ENCODE measurements at places on chromosomes 7 and 10.

DNA sequence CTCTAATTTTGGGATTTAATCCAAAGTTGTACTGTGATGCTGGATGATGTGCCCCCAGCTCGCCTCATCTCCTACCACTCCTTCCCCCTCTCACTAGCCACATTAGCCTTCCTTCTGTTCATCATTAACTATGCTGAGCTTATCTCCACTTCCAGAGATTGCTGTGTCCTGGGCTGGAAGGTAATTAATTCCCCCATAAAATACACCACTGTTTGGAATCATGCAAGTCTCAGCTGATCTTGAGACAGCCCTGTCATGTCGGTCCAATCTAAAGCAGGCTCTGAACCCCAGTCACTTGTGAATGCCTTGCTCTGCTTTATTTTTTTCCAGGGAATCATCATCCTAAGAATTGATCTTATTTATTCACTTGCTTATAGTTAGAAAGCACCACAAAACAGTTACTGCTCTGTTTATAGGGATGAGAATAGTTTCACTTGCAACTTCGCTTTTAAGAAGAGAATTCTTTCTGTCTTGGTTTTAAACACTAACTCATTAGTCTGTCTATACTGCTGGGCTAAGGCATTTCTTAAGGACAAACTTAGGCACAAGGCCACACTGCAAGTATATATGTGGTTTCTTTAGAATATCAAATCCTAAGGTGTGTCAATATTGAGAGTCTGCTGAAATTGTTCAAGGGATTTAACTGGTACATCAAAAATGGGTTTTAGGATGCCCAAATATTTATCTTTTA lies 341.1 kb upstream of the SEMA3A start:
- no peak for DNase-seq

GRCh38 chr10:14022052-14022451 lies 308.7 kb downstream of the FRMD4A start:
- no peak for DNase-seq

DNA sequence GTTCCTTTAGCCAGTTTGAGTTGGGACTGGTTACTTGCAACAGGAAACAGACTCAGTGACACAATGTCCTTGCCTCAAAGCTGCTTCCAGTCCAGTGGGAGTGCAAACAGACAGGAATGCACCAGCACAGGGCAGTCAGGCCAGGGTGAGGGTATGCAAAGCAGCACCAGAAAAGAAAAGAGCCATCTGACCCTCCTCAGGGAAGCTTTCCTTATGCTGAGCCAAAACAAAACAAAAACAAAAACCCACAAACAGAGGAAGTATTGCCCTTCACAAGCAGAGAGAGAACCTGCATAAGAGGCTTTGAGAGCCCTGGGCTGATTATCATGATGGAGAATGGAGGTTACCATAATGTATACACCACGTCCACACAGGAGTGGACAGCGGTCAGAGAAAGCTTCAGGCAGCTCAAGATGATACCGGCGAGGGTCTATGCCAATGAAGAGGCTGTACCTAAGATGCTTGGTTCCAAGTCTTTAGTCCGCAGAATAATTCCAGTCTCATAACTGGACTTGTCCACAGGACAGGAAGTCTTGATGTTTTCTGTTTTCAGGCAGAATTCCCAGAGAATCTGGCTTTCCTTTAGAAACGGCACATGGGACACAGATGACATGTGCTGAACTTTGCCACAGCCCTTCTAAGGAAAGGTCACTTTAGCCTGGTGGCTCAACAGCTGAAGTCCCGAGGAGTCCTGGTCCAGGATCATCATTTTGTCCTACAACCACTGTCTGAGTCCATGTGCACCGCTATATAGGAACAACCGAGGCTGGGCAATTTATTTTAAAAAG lies 263.3 kb downstream of the TNS3 start:
- DNase-seq: no peak

- DNase-seq: peak; percentile 11
Observed at GRCh38 chr10:30992681-30993080, 39.0 kb downstream of the ZNF438 start.

DNA sequence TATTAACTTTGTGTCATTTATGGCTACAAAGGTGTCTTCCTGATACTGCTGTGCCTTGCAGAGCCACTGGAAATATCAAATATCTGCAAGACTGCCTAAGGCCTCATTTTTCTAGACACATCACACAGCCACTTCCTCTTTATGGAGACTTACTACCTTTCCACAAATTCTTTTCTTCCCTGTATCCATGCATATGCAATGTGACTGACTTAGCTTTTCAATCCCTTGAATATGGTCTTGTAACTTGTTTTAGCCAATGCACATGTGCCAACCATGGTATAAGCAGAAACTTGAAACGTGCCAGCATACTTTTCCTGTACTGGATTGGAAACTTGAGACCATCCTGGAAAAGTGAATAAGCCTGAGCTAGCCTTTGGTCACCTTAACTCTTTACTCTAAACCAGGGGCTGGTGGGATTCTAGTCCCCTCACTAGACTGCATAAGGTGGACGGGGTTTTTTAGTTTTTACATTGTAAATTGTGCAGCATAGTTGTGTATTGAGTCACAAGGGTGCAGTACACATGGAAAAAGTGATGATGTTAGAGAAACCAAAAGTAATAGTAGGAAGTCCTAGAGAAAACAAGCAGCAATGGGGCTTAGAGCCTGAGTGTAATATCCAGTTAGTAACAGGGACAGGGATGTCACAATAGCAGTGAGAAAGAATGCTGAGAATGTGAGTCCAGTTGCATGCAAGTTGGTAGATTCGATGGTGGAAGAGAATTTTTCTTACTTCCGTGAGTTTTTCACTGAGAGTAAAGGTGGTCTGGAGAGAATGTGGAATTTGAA lies 879.5 kb downstream of the SORCS1 start:
- peak; percentile 81 for DNase-seq

DNA sequence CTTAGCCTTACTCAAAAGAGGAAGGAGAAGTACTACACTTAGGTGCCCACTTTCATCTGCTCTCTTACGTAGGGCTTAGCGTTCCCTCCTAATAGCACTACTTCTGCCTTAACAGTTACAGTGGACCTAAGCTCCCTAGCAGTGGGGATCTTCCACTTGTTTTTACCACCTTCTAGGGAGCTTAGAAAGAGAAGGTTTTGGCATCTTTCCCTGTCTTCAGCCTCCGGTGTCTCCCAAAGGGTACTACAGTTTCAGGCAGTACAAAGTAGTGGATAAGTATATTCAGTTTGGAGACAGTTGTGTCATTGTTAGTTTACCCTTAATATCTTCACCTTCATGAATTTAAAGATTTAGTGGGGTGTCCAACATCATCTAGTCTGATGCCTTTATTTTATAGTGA lies 14.6 kb downstream of the CHRM2 start:
- DNase-seq: no peak

- DNase-seq: no peak
Observed at GRCh38 chr10:58972576-58973234, 203.7 kb upstream of the PHYHIPL start.

- no peak for DNase-seq
Observed at GRCh38 chr7:130386876-130387275, 6.6 kb downstream of the CPA1 start.

DNA sequence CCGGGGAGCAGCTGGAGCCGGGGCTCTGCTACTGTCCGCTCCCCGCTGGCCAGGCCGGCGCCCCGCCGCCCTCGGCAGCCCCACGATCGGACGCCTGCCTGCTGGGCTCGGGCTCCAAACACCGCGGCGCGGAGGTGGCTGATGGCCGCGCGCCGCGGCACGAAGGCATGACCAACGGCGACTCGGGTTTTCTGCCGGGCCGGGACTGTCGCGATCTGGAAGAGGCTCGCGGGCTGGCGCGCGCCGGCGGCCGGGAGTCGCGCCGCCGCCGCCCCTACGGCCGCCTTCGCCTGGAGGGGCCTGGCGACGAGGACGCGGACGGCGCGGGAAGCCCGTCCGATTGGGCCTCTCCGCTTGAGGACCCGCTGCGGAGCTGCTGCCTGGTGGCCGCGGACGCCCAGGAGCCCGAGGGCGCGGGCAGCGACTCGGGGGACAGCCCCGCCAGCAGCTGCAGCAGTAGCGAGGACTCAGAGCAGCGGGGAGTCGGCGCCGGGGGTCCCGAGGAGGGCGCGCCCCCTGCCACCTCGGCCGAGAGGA lies 570 bp downstream of the TBC1D12 start:
- no peak for DNase-seq

DNA sequence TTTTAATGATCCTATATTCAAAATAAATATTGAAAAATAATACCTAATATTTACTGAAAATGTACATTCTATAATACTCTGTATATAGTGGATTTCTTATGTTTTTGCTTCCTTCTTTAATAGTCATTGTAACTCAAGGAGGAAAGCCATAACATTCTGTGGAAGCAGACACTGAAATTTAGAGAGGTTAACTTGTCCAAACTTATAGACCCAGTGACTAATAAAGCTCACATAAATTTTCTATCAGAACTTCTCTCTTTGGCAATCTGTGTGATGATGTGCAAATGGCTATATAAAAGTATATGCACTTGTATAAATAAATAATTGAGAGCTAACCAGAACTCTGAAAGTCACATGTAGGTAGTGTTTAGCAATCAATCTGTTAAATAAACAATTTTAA lies 26.1 kb downstream of the GNAT3 start:
- DNase-seq: no peak

DNA sequence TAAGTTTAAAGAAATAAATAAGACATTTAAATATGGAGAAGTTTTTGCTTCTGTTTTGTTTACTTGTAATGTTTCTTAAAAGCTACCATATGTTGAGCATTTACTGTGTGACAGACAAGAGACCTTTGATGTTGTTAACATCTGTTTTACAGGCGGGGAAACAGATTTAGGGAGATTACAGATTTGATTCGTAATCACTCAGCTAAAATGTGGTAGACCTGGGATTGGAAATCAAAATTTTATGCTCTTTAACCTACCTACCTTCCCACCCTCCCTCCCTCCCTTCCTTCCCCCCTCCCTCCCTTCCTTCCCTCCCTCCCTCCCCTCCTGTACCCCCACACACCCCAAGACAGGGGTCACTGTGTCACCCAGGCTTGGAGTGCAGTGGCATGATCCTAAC lies 11.7 kb downstream of the LCOR start:
- no peak for DNase-seq

GRCh38 chr7:44969049-44969700 lies 9.6 kb downstream of the MYO1G start:
- DNase-seq: no peak

GRCh38 chr7:152132812-152133211 lies 107.3 kb downstream of the GALNT11 start:
- no peak for DNase-seq

DNA sequence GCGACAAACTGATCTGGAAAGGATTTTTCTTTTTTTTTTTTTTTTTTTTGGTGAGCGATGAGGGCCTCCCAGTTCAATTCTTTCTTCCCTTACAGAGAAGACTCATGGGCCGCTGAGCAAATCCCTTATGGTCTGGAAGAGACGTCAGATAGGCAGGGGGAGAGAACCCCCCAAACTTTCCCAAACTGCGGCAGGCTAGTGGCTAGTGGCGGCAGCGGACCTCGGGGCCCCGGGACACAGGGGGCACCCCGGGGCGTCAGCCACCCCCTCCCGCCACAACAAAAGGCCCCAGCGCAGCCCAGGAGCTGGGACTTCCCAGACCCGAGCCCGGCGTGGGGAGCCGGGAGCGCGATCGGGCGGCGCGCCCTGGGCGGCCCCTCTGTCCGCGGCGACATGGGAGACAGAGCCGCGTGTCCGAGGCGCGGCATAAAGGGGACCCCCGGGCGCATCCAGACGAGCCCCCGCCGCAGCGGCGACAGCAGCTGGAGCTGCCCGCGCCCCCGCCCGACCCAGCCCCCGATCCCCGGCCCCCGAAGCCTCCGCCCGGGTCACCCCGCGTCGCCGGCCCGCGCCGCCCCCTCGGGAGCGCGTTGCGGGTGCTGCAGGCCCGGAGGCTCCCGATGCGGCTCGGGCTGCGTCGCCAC lies 755 bp downstream of the FAM171A1 start:
- peak; percentile 35 for DNase-seq

DNA sequence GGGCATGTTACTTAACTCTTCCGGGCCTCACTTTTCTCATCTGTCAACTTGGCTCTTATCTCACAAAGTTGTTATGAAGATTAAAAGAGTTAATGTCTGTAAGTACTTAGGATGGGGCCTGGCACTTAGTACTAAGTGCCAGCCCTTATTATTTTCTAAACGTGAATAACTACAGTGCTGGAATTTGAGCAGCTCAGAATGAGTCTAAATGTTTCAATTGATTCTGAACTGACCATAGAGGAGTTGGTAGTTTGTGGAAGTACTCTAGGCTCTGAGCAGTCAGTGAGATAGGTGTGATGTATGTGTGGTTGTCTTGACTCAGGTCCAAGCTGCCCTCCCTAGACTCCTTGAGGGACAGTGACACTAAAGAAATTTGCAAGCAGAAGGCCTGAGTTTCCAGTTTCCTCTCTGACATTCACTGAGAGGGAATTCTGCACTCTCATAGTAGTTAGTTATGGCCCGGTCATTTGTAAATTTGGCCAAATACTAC lies 18.5 kb upstream of the JAZF1 start:
- no peak for DNase-seq

DNA sequence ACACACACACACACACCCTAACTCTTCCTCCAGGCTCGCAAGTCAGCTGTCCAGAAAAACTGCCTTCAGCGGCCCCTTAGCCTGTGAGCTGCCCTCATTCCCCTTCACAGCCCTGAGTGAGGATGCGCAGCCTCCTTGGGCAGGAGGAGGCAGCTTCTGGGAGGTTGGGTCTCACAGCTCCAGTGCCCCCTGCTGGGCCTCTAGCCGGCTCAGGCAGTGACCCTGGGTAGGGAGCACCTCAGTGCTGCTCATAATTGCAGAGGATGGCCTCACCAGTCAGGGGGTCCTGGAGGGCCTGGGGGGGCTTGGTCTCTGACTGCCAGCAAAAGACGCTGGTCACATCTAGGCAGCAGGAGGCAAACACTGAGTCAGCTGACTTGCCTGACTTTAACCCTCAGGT lies 43.7 kb downstream of the ZNF273 start:
- DNase-seq: no peak

DNA sequence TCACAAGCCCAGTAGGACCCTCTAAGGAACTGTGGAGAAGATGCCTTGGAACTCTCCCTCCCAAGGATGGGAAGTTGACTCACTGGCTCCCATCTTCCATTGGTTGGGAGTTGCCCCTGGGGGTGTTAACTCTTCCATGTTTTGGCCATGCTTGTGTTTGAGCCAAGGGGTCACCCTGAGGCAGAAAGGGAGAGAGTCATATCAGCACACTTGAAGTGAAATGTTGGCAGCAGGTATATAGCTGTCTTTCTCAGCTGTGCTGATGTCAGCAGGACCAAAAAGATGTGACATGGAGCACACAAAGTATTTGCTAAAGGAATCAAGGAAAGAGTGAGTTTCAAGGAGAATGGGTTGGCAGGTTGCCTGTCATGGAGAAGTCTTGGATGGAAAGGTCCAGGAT lies 359.4 kb downstream of the RPS24 start:
- no peak for DNase-seq

DNA sequence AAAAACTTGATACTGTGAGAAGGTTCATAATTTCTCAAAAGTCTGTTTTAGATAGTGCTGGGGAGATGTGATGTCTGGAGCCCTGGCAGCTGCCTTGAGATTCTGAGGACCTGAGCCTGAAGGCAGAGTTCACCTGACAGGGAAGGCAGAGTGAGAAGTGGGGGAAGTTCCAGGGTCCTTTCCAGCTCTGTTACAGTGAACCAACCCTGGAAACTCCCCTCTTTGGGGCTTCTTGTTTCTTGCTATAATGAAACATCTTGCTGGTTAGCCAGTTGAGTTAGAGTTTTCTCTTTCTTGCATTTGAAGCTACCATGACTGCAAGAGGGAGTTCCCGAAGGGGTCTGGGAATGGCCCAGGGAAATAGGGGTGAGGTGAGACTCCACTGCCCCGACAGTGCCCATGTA lies 158.9 kb upstream of the TNRC18 start:
- DNase-seq: no peak

GRCh38 chr10:20641605-20642004 lies 255.5 kb downstream of the NEBL start:
- no peak for DNase-seq

All from EH (cell line).